ENCODE measurements at places on chromosomes 3 and 15.

DNA sequence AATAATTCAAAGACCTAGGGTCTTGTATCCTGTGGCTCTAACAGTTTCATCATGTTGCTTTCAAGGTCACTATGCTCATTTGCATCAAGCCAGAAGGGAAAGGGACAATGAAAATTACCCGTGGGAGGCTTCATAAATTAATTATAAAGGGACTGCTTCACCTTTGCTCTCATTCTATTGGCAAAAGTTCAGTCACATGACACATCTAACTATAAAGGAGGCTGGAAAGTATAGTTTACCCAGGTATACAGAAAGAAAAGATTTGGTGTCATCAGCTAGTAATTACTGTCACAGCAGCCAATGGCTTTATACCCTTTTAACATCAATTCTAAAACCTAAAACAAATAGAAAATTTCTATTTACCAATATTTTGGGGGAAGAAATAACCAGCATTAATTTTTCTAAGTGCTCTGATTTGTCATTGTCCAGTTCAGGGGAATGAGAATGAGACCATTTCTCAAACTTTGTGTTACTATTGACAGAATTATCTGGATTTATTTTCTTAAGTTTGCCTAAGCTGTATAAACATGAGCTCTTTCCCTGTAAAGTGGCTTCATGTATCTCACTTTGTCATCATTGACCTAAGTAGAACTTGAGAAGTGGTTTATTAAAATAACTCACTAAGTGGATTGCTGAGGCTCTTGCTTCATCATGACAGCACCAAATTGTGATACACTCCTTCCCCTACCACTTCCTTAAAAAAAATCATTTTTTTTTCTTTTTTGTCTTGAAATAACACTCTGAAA, 257.7 kb upstream of the PEX5L start:
- DNase-seq = no peak

DNA sequence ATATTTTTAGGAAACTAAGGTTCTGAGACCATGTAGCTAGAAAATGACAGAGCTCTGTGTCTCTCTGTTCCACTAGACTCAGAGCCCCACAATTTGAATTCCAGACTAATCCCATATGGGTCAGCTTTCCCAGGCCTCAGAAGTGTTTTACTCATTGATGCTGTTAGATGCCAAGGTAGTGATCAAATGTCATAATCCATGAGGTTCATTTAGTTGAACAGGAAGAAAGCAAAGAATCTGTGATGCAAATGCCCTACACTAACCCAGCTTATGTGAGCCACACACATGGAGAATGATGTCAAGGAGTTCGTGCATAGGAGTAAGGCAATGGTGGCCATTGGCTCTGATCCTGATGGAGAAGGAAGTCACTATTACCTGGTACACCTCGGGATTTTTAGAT, 363.4 kb upstream of the RARB start:
- no peak for DNase-seq

DNA sequence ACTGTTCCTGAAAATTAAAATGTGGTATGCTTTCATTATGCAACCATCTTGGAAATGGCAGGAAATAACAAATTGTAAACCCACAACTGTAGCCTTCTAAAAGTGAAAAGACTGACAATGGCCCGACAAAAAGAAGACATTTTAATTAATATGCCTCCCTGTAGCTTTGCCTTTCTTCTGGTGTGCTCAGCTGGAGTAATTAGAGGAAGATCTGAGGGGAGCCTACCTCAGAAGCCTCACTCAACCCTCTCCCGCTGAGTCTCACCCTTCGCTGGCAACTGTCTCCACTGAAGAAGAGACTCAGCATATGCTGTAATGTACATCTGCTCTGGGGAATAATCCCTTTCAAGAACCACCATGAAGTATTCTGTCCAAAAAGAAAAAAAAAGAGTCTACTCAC, 104.7 kb upstream of the SETMAR start:
- no peak for DNase-seq

DNA sequence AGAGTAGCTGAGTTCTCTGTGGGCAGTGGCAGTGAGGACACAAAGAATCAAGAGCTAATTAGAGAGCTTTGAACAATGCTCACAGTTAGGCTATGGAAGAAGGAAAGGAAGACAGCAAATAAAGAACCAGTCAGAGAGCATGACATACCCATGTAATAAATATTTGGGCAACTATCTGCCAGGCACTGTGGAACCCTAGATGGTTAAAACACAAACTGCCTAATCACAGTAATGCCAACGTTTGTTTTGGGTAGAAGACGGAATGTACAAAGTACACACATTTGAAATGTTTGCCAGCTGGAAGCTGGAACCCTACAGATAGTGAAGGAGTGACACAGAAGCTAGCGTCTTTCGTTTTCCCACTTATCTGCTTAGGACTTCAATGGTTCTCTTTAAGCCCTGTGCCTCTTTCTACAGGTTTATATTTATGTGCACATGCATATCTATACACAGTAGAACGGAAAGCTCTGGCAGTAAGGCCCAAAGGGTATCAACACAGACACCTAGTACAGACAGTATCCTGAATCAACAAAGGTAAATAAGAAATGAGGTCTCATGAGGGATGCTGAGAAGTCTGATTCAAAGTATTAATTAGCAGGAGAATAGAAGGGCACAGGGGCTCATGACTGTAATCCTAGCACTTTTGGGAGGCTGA, 44.6 kb downstream of the ANKRD28 start:
- DNase-seq = no peak

GRCh38 chr3:72380193-72380592, 468.1 kb downstream of the SHQ1 start:
- no peak for DNase-seq

GRCh38 chr3:10085738-10086137, 22.3 kb downstream of the FANCD2OS start:
- no peak for DNase-seq

- no peak for DNase-seq
Observed at GRCh38 chr15:31477301-31477700, 150.7 kb downstream of the KLF13 start.

GRCh38 chr15:47135267-47135666, 582.0 kb upstream of the SEMA6D start:
- no peak for DNase-seq

DNA sequence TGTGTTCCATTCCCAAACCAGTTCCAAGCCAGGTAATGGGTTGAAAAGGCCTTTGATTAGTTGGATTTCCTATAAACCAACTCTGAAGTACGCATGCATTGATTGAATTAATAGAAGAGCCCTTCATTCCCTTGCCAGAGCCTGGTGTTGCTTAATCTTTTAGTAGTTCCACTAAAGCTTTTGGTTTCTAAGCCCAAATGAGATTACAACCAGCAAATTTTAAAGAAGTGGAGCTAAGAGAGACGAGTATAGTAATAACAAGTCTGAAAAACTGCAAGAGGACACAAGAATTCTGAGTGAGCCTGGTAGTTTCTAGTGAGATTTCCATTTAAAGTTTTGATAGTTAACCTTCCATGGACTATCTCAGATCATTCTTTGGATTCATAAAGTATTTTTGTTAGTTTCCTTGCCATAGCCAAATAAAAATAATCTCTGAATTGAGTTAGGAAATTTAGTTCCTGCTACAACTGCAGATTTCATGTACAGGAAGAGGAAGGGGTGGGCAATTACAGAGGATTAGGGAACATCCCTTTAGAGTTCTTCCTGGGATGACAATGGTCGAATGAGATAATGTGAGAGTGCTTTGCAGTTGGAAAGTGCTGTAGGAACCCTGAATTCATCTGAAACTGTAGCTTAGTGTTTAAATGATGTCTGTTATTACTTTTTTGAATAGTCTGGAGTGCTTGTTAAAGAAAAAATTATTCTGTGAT, 136.8 kb downstream of the FNDC3B start:
- no peak for DNase-seq

DNA sequence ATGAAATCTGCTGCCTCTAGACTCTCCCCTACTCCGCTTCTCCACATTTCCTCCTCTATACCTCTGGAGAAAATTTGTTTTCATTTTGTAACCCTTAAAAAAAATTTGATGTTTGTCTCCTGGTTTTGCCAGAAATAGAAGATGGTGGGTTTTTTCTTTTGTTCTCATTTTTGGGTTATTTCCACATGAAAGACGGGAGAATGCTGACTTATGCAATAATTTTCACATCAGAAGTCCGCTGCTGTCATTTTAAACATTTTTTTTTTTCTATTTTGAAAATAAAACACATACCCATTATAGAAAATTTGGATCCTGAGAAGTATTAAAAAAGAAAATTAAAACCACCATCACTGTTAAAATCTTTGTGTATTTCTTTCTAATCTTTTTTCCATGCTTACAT, 320.8 kb upstream of the NR2E3 start:
- no peak for DNase-seq

GRCh38 chr3:170897978-170898377, 10.5 kb downstream of the EIF5A2 start:
- no peak for DNase-seq

- no peak for DNase-seq
Observed at GRCh38 chr3:183515968-183516851, 39.3 kb downstream of the KLHL6 start.

- DNase-seq = no peak
Observed at GRCh38 chr15:74773731-74774252, 8.1 kb upstream of the CSK start.

DNA sequence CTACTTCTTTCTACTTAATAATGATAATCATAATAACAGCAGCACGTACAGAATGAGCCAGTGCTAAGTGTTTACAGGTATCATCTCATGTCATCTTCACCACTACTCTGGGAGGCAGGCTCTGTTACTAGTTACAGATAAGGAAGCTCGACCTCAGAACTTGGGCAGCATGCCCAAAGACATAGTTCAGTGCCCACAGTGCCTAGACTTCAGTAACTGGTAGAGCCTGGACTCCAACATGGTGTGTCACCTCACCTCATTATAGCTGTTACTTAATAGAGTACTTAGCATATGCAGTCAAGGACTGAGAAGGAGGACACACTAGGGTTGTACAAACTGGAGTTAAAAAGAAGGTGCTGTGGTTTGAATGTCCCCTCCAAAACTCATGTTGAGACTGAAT, 7.6 kb downstream of the GADL1 start:
- no peak for DNase-seq

GRCh38 chr3:149894205-149894604, 76.5 kb downstream of the PFN2 start:
- DNase-seq = no peak

DNA sequence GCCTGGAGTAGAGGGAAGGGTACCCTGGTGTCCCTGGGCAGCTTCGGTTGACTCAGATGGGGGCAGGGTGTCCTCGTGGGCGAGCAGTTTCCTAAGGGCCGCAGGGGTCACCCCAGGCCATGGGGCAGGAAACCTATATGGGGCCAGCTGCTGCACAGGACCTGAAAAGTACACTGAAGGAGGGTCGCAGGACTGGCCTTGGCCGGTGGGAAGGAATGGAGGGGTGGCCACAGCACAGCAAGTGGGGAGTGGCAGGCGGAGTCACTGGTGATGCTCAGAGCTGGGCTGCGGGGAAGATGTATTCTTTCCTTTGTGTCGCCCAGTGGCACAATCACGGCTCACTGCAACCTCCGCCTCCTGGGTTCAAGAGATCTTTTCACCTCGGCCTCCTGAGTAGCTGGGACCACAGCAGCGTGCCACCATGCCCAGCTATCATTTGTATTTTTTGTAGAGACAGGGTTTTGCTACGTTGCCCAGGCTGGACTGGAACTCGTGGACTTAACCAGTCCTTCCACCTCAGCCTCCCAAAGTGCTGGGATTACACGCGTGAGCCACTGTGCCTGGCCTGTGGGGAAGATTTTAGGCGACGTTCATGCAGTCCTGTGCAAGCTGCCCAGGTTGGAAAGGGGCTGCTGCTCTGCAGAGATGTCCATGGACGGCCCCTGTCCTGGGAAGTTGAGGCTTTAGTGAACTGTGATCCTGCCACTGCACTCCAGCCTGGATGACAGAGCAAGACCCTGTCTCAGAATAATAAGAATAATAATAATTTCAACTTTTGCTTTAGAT, 57.2 kb downstream of the EFCAB12 start:
- DNase-seq = no peak

GRCh38 chr15:89399238-89400115, 64.9 kb upstream of the POLG start:
- no peak for DNase-seq

DNA sequence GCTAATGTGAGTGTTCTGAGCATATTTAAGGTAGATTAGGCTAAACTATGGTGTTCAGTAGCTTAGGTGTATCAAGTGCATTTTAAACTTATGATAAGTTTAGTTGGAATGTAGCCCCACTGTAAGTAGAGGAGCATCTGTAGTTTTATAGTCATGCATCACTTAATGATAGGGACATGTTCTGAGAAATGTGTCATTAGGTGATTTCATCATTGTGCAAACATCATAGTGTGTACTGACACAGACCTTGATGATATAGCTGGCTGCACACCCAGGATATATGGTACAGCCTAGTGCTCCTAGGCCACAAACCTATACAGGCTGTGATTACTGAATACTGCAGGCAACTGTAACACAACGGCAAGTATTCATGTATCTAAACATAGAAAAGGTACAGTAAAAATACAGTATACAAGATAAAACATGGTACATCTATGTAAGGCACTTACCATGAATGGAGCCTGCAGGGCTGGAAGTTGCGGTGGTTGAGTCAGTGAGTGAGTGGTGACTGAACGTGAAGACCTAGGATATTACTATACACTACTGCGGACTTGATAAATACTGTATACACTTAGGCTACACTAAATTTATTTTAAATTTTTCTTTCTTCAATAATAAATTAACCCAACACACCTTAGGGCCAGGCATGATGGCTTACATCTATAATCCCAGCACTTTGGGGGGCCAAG, 17.9 kb downstream of the DNAH1 start:
- DNase-seq = no peak

- DNase-seq = no peak
Observed at GRCh38 chr15:99590913-99591646, 25.3 kb downstream of the MEF2A start.

DNA sequence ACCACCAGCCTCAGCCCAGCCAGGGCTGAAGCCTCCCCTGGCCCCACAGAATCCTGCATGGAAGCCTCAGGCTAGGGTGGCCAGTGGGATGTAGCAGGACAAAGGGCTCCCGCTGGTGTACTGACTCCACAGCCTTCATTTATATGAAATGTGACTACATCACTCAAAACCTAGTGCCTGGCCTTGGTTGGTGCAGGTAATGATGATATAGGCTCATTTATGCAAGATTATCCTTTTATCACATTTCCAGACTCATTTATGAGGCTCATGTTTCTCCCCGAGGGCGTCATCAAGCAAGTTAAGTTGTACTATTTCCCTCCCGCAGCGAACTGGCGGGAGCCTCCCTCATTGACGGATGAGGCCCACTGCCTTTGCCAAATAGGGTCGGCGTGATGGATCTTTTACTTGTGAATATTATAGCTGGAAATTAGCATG, 179.1 kb upstream of the SMAD3 start:
- no peak for DNase-seq

GRCh38 chr15:49415638-49416037, 7.4 kb upstream of the FGF7 start:
- DNase-seq = no peak

- no peak for DNase-seq
Observed at GRCh38 chr3:178169421-178169820, 366.8 kb upstream of the KCNMB2 start.

Measured in esophagus squamous epithelium (tissue), 5 donors.